ENCODE measurements at places on chromosomes 12 and 14.

DNA sequence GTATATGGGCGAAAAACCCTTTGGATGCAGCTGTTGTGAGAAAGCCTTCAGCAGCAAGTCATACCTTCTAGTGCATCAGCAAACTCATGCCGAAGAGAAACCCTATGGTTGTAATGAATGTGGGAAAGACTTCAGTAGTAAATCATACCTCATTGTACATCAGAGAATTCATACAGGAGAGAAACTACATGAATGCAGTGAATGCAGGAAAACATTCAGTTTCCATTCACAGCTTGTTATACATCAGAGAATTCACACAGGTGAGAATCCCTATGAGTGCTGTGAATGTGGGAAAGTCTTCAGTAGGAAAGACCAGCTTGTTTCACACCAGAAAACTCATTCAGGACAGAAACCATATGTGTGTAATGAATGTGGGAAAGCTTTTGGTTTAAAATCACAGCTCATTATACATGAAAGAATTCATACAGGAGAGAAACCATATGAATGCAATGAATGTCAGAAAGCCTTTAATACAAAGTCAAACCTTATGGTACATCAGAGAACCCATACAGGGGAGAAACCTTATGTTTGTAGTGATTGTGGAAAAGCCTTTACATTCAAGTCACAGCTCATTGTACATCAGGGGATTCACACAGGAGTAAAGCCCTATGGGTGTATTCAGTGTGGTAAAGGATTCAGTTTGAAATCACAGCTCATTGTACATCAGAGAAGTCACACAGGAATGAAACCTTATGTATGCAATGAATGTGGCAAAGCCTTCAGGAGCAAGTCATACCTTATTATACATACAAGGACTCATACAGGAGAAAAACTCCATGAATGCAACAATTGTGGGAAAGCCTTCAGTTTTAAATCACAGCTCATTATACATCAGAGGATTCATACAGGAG, 21.4 kb downstream of the ZNF268 start:
- no peak for DNase-seq

DNA sequence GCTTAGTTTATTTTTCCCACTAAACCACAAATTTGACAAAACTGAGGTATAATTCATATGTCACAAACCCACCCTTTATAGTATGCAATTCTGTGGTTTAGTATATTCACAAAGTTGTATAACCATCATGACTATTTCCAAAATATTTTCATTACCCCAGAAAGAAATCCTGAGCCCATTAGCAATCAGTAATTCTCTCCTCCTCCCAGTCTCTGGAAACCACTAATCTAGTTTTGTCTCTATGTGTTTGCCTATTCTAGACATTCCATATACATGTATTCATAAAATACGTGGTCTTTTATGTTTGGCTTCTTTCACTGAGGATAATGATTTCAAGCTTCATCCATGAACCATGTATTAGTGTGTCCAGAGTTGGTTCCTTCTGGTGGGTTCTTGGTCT, 267.6 kb downstream of the AEBP2 start:
- no peak for DNase-seq

DNA sequence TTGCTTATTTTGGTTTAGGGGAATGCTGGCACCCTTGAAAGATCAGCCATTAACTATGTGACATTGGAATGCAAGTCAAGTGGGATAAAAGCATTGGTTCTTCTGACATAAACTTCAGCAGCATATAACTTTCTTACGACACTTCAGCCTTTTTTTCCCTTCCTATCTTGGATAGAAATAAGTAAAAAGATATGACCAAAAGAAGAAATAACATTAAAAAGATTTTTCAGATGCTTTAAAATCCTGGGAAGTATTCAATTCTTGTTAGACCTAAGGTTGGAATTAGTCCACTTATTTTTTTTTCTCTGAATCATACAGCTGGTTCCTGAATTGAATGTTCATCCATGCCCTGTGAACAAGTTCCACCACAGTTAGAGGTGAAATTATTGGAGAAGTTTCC, 85.6 kb upstream of the TSPAN8 start:
- no peak for DNase-seq

GRCh38 chr14:34536951-34537676, 2.4 kb downstream of the EAPP start:
- no peak for DNase-seq

GRCh38 chr12:78599366-78599765, 265.2 kb upstream of the SYT1 start:
- no peak for DNase-seq

- no peak for DNase-seq
Measured at GRCh38 chr12:101573743-101574142, 21.0 kb upstream of the MYBPC1 start.

DNA sequence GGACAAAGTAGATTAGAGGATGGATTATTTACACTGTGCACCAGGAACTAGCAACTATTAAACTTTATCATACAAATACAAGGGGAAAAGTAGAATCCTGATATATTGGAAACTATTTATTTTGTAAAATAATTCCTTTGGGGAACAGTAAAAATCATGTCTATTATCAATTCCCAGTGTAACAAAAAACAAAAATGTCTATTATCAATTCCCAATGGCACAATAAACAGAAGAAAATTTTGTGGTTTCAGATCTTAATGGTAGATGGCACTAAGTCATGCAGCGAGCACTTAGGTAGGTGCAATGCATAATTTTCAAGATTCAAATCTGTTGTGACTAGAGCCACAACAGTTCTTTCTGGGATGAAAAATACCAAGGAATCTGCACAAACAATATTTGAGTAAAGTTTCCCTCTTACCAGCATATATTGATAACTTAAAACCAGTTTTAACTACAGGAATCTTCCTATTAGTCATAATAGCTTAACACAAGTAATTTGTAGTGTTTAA, 13.7 kb downstream of the CFL2 start:
- DNase-seq, result no peak

DNA sequence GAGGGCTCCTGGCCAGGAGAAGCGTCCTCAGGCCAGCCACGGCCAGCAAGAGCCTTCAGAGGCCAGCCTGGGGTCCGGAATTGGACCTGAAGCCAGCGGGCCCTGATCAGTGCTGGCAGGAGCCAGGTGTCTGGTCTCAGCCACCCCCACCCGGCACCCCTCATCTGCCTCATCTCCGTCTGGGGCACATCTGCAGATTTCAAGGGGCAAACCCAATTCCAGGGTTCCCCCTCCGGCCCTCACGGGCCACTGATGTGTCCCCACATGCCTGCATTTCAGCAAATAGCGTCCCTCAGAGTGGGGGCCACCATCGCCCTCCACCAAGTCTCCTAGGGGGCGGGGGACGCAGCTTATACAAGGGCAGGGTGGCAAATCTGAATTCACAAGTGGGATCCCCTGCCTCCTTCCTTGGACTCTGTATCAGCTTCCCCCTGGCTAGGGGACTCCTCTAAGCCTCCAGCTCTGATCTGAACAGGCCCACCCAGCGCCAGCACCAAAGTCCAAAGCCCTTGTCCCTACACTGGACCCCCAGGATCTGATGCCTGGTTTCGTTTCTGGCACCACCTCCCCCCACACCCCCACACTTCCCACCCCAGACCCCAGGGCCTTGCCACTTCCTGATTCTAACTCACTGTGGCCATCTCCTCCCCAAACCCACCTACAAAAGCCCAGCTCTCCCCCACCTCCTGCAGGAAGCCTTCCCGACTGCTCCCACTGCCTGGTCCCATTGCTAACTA, 10.1 kb downstream of the TMEM179 start:
- no peak for DNase-seq

DNA sequence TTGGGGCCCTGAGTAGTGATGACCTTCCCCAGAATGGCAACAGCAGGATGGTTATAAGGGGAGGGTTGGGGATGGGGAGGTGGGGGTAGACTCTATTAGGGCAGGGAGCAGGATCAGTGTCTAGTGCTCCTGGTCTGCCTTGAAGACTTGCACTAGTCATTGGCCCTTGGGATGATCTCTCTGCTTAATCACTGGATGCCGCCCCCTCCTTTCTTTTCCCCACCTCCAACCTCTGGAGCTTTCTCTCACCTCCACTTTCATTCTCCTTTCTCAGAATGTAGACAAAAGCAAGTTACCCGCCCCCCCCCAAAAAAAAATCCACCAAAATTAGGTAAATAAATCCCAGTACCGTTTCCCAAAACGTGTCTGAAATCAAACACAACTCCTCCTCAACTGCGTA, 2.8 kb upstream of the KCNK10 start:
- DNase-seq, result no peak

Measured in D721Med (cell line).